ENCODE measurements at places on chromosomes 3 and 15. TPM values are rescaled to one million over a fixed set of nuclear protein-coding genes. Genes with fewer than 3 reads are reported as not detected.

The TGFBR2 gene
- total RNA-seq: 53.4 TPM

The BOC gene
- 6.2 TPM for total RNA-seq

The CPN2 gene
- not detected for total RNA-seq

The THAP10 gene
- 4.8 TPM for total RNA-seq

The DISP2 gene
- 1.0 TPM for total RNA-seq

The DNASE1L3 gene
- total RNA-seq: not detected

The SLC51B gene
- 16.8 TPM for total RNA-seq

The SLC25A26 gene
- total RNA-seq: 20.1 TPM

The COLQ gene
- 0.23 TPM for total RNA-seq

The TMEM108 gene
- not detected for total RNA-seq

The SCG3 gene
- total RNA-seq: 0.06 TPM

The CFAP92 gene
- not detected for total RNA-seq

The PPP1R14D gene
- total RNA-seq: 0.33 TPM

The ANKRD34C gene
- total RNA-seq: not detected

The BFSP2 gene
- total RNA-seq: not detected

The UROC1 gene
- not detected for total RNA-seq

The GRAMD1C gene
- total RNA-seq: 0.41 TPM

The GPR87 gene
- total RNA-seq: 2.1 TPM

The KLHL24 gene
- total RNA-seq: 8.0 TPM

The KY gene
- total RNA-seq: 0.08 TPM

The TMEM158 gene
- 15.2 TPM for total RNA-seq
